ENCODE measurements at places on chromosomes 5 and 9. TPM values are rescaled to one million over a fixed set of nuclear protein-coding genes. Genes with fewer than 3 reads are reported as not detected.

Gene PCDHA5
- 0.08 TPM for total RNA-seq

Gene HMCN2
- not detected for total RNA-seq

Gene KIF24
- total RNA-seq: 0.74 TPM

Gene ISOC1
- 6.6 TPM for total RNA-seq

Gene NMUR2
- not detected for total RNA-seq

Gene KIF4B
- not detected for total RNA-seq

Gene ZNF79
- 21.0 TPM for total RNA-seq

Gene AQP7
- 0.09 TPM for total RNA-seq

Gene PAEP
- not detected for total RNA-seq

Gene CATSPER3
- 0.09 TPM for total RNA-seq

Gene CD274
- total RNA-seq: 0.33 TPM

Gene KCNV2
- total RNA-seq: not detected

Gene PCDHB15
- not detected for total RNA-seq

Gene PCDHAC1
- 0.16 TPM for total RNA-seq

Gene ACOT12
- not detected for total RNA-seq

Gene PCDHAC2
- not detected for total RNA-seq

Gene CEL
- total RNA-seq: 0.27 TPM

Gene OTULIN
- total RNA-seq: 26.2 TPM

Gene SPAAR
- not detected for total RNA-seq

Gene PAIP1
- 81.2 TPM for total RNA-seq

Gene ARL15
- 5.4 TPM for total RNA-seq

Gene GABRG2
- total RNA-seq: not detected

Gene GPRIN1
- total RNA-seq: 7.1 TPM

Gene INSL4
- total RNA-seq: not detected

Gene SLC9A3
- total RNA-seq: 1.8 TPM

Gene IRX4
- not detected for total RNA-seq

Gene ZNF658
- 2.2 TPM for total RNA-seq

Gene PCDHGC5
- total RNA-seq: 7.0 TPM

Gene IER5L
- total RNA-seq: 28.0 TPM

Gene FIBCD1
- not detected for total RNA-seq

Gene MEIKIN
- total RNA-seq: not detected

Gene TMEM232
- total RNA-seq: 4.7 TPM

Gene TSLP
- total RNA-seq: 20.8 TPM

Gene CCNI2
- not detected for total RNA-seq

Gene GGTA1
- 0.18 TPM for total RNA-seq

Gene PPP1R26
- 2.8 TPM for total RNA-seq

Gene PRRT1B
- total RNA-seq: not detected

Gene FBP2
- total RNA-seq: not detected

Gene TRIP13
- total RNA-seq: 4.4 TPM

Gene SLIT3
- 52.5 TPM for total RNA-seq

Gene SLC36A3
- total RNA-seq: not detected

Gene FAM81B
- not detected for total RNA-seq

Gene TMC1
- total RNA-seq: 0.36 TPM

Gene ANXA2R
- total RNA-seq: 3.4 TPM
